ENCODE measurements at places on chromosomes 6 and 20.
A peak's percentile ranks its signal among the peaks of the same experiment; 100 is the strongest.

DNA sequence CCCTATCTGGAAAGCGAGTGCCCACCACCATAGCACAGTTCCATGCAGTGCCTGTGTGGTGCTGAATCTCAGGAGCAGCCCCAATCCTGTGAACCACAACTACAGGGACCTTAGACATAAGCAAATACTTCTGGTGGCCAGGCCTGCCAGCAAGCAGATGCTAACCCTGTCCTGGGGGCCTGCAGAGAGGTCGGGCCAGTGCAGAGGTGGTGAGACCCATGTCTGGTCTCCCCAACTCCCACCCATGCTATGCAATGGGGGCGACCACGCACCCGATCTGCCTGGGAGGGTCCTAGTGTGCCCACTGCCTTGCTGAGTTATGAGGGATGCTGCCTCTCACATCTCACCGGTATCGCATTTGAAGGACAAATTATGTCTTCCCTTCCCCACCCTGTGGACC is 151.6 kb upstream of the ZNF337 start:
- no peak for ATAC-seq

GRCh38 chr6:120735641-120736040 is 598.6 kb downstream of the TBC1D32 start:
- no peak for ATAC-seq

DNA sequence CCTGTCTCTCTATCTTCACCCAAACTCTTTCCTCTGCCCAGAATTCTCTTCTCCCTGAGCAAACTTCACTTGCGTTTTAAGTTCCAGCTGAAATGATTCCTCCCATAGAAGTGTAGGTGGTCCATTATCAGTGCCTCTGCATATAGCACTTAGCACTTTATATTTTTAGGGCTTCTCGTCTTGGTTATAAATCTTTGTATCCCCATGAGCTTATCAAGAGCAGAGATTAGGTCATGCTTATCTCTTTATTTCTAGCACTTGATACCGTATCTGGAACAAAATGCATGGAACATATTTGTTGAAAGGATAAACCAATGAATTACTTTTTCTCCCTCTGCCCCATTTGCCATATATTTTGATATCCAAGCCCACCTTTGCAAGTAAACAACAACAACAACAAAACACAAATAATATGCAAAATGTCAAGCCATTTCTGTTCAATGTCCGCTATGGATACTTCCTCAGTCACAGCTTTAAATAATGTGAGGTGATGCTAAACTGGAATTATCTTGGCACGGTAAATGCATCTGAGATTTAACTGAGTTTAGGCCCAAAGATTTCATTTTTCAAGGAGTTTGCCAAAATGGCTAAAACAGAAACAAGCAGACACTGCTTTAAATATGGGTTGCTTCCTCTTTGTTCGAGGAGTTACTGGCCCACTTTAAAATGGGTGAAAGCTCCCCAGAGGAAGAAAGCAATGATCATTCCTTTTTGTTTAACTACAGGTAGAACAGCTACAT is 106.2 kb upstream of the STMND1 start:
- no peak for ATAC-seq

DNA sequence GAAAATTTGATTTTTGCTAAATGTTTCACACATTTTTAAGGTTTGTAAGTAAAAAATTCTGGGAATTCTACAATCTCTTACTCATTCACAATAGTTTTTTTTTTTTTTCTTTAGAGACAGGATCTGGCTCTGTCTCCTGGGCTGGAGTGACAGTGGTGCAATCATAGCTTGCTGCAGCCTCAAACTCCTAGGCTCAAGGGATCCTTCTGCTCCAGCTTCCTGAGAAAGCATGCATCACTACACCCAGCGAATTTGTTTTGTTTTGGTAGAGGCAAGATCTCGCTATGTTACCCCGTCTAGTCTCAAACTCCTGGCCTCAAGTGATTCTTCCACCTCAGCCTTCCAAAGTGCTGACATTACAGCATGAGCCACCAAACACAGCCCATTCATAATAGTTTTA is 232.8 kb downstream of the GJA1 start:
- ATAC-seq, result no peak

DNA sequence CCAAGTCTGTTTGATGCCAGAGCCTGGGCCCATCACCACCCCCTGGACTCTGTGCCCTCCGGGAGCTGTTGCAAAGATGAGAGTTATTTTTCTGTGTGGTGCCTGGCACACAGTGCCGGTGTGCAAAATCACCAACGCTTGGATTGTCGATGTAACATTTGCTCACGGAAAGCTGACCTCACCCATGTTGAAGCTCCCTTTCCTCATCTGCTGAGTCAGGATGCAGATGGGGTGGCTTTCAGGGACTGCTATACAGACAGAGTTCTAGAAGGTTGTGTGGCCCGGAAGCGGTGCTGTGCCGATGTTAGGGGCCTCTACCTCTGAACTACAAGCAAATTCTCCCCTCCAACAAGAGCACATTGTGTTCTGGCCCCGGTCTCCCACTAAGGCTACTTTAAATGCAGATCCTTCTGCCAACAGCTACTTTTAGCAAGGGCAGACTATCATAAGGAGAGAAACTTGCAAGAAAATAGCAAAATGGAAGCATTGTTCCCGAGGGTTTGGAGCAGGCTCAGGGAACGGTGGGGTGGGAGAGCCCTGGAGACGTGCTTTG is 34.0 kb downstream of the EYA2 start:
- ATAC-seq, result peak; percentile 93

DNA sequence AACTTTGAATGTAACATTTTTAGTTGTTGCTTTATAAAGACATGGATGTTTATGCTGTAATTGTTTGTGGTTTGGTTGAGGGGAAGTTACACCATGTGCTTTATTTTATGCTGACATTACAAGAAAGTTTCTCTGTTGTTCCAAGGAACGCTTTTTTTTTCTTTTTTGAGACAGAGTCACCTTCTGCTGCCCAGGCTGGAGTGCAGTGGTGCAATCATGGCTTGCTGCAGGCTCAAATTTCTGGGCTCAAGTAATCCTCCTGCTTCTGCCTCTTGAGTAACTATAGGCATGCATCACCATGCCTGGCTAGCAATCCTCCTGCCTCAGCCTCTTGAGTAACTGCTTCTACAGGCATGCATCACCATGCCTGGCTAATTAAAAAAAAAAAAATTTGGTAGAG is 21.0 kb upstream of the IFNGR1 start:
- no peak for ATAC-seq

DNA sequence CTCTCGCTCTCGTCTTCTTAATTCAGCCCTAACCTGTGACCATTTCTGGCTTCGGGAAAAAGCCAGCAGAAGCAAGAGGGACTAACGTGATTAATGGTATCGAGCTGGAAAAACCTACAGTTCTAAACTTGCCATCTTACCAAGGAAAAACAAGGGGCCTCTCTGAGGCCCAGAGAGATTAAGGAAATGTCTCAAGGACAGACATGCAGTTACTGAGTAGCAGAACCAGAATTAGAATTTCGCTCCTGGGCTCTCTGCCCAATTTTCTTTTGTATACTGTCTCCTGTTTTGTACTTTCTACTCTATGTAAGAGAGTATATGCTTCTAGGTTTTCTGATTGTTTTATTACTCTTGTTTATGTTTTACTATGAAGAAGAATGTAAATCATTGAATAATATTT is 67.8 kb upstream of the LTV1 start:
- no peak for ATAC-seq

- no peak for ATAC-seq
These were observed 49.4 kb downstream of the CTCFL start for GRCh38 chr20:57475388-57476083.

GRCh38 chr20:57509665-57510237 is 15.2 kb downstream of the CTCFL start:
- ATAC-seq, result peak; percentile 57

GRCh38 chr6:36924778-36925374 is 29.7 kb upstream of the PI16 start:
- ATAC-seq, result peak; percentile 17

GRCh38 chr20:24955045-24955444 is 6.0 kb downstream of the CST7 start:
- no peak for ATAC-seq
